ENCODE measurements at places on chromosomes 4 and X.
A peak's percentile ranks its signal among the peaks of the same experiment; 100 is the strongest.

- no peak for DNase-seq
These were observed 206.3 kb downstream of the ARHGAP24 start for GRCh38 chr4:85681221-85681657.

- no peak for DNase-seq
These were observed 354.7 kb upstream of the SPANXN4 start for GRCh38 chrX:142671036-142671435.

GRCh38 chr4:10816571-10816970 lies 132.0 kb upstream of the CLNK start:
- no peak for DNase-seq

GRCh38 chrX:63424063-63424462 lies 72.9 kb upstream of the SPIN4 start:
- DNase-seq: no peak

- peak; percentile 27 for DNase-seq
These were observed 12.6 kb downstream of the C4orf54 start for GRCh38 chr4:99645036-99645435.

GRCh38 chr4:176309046-176309445 lies 10.7 kb upstream of the SPCS3 start:
- DNase-seq: no peak

DNA sequence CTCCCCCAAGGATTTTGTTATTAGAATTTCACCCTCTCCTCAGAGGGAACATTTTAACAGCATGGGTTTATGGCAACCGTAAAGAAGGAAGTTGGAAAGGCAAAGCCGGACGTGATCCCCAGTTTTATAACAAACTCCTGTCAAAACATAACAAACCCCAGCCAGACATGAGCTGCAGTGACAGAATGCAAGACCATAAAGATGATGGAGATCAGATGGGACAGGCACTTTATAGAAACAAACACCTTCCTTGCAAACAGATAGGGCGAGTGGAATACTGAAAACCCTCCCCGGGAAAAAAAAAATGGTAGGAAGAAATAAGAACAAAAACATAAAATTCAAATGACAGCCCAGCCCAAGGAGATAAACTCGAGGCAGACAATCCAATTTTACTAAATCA lies 281.4 kb downstream of the LDB2 start:
- no peak for DNase-seq

DNA sequence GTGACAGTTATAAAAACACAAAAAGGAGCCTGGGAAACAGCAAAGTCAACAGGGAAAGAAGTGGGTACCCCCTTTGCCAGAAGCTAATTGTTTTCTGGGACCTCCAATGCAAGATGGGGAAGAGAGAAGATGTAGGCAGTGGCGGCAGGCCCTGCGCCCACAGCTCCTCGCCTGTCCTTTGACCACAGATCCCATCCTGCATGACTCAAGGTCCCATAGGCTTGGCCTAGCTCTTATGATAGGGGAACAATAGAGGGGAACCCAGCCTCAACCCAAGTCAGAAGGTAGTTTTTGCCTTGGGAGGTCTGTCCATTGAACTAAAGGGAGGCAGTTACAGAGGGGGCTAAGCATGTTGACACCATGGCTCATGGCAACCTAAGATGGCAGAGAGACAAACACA lies 14.2 kb downstream of the ZMYM3 start:
- DNase-seq: no peak

- no peak for DNase-seq
These were observed 307.9 kb downstream of the C4orf33 start for GRCh38 chr4:129403848-129404247.

DNA sequence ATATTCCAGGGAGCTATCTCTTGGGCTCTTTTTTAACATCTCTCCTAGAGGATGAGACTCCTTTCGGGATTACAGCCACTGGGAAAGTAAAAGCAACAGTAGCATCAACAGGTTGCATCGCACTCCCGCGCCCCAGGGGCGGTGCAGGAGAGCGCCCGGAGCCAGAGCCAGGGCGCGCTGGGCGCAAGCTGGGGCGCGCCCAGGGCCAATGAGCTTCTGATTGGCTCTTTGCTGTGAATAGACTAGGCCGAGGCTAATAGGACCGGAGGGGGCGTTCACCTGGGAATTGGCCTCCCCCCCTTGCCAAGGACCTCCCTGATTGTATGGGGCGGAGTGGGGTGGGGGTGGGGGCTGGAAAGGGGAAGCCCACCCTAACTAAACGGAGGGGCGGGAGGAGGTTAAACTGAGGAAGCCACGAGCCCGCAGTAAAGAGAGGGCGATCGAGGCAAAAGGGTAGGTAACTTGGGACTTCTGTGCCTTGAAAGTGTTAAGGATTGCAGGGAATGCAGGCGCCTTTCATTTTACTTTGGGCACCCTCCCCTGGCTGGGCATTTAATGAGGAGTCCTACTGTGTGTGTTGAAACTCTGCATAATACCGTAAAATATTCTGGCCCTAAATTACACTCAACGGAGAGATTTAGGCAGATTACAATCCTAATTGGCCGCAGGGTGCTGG lies 1.1 kb upstream of the ATOH1 start:
- peak; percentile 77 for DNase-seq

GRCh38 chr4:26719954-26720552 lies 136.2 kb downstream of the TBC1D19 start:
- no peak for DNase-seq

GRCh38 chr4:64158648-64159326 lies 250.5 kb downstream of the TECRL start:
- DNase-seq: peak; percentile 7

GRCh38 chr4:16027626-16028025 lies 56.2 kb downstream of the PROM1 start:
- DNase-seq: no peak

GRCh38 chr4:15738877-15739276 lies 36.0 kb downstream of the BST1 start:
- DNase-seq: no peak

- no peak for DNase-seq
These were observed 19.9 kb downstream of the CC2D2A start for GRCh38 chr4:15489551-15489950.

GRCh38 chr4:139576219-139576618 lies 20.2 kb upstream of the SETD7 start:
- no peak for DNase-seq

DNA sequence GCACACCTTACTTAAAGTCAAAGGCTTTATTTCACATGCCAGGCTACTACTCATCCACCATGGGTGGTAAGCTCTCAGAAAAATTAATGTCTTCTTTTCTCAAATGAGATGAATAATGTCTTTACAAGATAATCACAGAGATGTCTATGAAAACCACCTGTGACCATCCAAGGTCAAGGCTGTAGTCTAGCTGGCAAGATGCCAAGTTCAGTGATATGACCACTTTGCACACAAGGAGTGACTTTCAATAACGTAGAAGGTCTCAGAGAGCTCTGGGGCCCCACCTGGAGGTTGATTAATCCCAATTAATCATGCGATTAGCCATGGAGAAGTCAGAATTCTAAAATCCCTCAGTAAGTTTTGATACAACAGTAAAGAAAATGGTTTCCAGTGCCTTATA lies 20.5 kb downstream of the ANOS1 start:
- DNase-seq: no peak
